ENCODE measurements at places on chromosomes 4 and X.

DNA sequence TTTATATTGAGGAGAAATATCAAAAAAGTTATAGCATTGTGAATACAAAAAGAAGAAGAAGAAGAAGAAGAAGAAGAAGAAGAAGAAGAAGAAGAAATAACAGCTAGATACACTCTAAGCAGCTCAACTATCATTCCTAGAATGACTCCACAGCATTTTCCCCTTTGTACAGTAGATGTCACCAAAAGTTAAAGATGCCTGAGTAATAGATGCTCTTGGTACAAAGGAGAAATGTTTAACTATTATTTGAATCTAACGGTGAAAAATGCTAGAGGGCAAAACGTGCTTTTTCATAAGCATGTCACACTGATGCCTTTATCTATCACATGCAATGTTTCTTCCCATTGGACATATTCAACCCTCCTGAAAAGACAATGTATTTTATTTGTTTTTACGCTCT is 178.4 kb upstream of the GPRIN3 start:
- H3K4me3 ChIP-seq = no peak overlapping the region
- no peaks in the 10 kb centered on the region for H3K4me1 ChIP-seq
- no peaks in the 10 kb centered on the region for H3K36me3 ChIP-seq
- H3K27ac ChIP-seq = no peak overlapping the region
- H3K27me3 ChIP-seq = no peaks in the 10 kb centered on the region

DNA sequence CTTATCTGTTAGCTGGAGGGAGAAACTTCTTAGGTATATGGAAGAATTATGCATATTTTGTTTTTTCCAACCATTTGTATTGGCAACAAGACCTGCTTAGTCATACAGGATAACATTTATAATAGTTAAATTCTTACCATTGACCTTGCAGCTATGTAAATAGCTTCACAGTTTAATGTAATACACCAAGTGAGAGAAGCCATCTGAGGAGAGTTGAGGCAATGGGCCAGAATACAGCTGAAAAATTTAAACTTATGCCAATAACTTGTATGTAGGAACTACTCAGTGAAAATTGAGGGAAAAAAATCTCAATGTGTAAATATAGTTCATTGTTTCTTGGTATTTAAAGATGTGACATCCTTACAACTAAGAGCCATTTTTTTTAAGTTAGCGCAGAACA is 273.5 kb downstream of the DACH2 start:
- DNase-seq = no peak
- no peaks in the 10 kb centered on the region for H3K36me3 ChIP-seq
- no peak overlapping the region for H3K27ac ChIP-seq
- H3K4me1 ChIP-seq = no peaks in the 10 kb centered on the region
- no peak overlapping the region for H3K4me3 ChIP-seq

GRCh38 chrX:2504706-2505332 is 4.0 kb upstream of the DHRSX start:
- H3K4me3 ChIP-seq = no peak overlapping the region
- no peak for DNase-seq
- H3K27ac ChIP-seq = no peak overlapping the region
- H3K36me3 ChIP-seq = no peaks in the 10 kb centered on the region
- no peaks in the 10 kb centered on the region for H3K27me3 ChIP-seq

DNA sequence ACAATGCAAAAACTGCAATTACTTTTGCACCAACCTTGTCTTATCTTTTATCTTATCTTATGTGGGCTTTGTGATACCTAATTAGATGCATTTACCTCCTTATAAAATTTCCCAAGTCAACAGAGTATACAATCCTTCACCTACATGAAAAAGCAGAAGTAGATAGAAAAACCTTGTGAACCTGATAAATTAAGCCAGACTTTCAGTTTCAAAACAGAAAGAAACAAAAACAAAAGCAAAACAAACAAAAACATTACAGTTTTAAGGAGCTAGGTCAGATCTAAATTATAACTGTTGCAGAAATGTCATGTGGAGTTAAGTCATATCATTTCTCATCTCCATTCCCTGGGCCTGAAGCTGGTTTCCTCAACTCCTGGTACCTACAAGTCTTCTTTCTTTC is 24.9 kb upstream of the CXXC4 start:
- peaks cover 6% of the 10 kb centered on the region for H3K4me1 ChIP-seq
- no peak overlapping the region for H3K27ac ChIP-seq
- H3K4me3 ChIP-seq = no peak overlapping the region
- H3K27me3 ChIP-seq = no peaks in the 10 kb centered on the region
- DNase-seq = no peak

GRCh38 chrX:23782455-23782854 is 518 bp upstream of the SAT1 start:
- H3K4me1 ChIP-seq = peaks cover 9% of the 10 kb centered on the region
- no peaks in the 10 kb centered on the region for H3K27me3 ChIP-seq
- H3K36me3 ChIP-seq = peaks cover 14% of the 10 kb centered on the region
- peak overlapping the region; percentile 94 for H3K4me3 ChIP-seq
- peak overlapping the region; percentile 96 for H3K27ac ChIP-seq

- H3K27ac ChIP-seq = peak overlapping the region; percentile 97
- peaks cover 29% of the 10 kb centered on the region for H3K4me1 ChIP-seq
- peak overlapping the region; percentile 82 for H3K4me3 ChIP-seq
- no peaks in the 10 kb centered on the region for H3K36me3 ChIP-seq
- no peak for DNase-seq
These were observed 23.3 kb upstream of the TMSB4X start for GRCh38 chrX:12951595-12951975.

- DNase-seq = peak; percentile 39
- H3K27ac ChIP-seq = no peak overlapping the region
- H3K27me3 ChIP-seq = peaks cover 6% of the 10 kb centered on the region
- peaks cover 2% of the 10 kb centered on the region for H3K4me1 ChIP-seq
- no peak overlapping the region for H3K4me3 ChIP-seq
- H3K36me3 ChIP-seq = no peaks in the 10 kb centered on the region
These were observed 88.0 kb downstream of the FNIP2 start for GRCh38 chr4:158856852-158857251.

DNA sequence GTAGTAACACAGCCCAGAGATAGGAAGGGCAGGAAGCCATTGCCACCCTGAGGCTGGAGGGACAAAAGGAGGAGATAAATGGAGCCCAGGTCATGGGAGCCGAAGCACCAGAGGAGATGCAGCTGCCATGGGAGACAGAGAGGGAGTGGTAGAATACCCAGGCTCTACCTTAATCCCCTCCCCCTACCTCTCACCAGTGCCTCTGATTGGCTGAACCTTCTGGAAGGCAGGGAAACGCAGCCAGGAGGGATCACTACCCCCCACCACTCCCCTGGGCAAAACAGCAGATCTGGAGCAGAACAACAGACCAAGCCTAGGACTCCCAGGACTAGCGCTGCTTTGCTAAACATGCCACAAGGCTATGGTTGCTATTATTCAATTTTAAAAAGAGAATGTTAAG is 114.2 kb downstream of the ZNF827 start:
- no peaks in the 10 kb centered on the region for H3K4me1 ChIP-seq
- peaks cover 39% of the 10 kb centered on the region for H3K36me3 ChIP-seq
- peak overlapping the region; percentile 18 for H3K27ac ChIP-seq
- no peak for DNase-seq
- H3K27me3 ChIP-seq = no peaks in the 10 kb centered on the region

DNA sequence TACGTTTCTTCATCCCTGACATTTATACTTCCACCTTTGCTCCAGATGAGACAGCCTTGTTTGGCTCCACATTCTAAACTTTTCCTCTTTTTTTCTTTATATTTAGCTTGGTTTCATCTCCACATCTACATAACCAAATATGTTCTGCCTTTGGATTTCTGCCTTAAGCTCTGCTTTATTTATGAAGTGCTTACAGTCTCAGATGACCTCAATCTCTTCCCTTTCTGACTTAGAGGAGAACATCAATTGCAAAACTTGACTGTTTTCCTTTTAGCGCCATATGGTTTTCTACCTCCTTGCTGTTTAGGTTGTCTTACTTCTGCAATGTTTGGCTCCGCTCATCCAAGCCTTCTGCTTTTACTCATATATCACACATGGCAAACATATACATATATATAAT is 7.5 kb downstream of the ASB5 start:
- no peaks in the 10 kb centered on the region for H3K36me3 ChIP-seq
- no peaks in the 10 kb centered on the region for H3K27me3 ChIP-seq
- DNase-seq = no peak
- no peaks in the 10 kb centered on the region for H3K4me1 ChIP-seq

GRCh38 chrX:11458170-11458569 is 165.0 kb downstream of the AMELX start:
- no peak overlapping the region for H3K27ac ChIP-seq
- H3K4me1 ChIP-seq = no peaks in the 10 kb centered on the region
- no peak for DNase-seq
- no peak overlapping the region for H3K4me3 ChIP-seq
- peaks cover 1% of the 10 kb centered on the region for H3K27me3 ChIP-seq

GRCh38 chr4:3168029-3168428 is 80.9 kb upstream of the MSANTD1 start:
- peaks cover 17% of the 10 kb centered on the region for H3K4me1 ChIP-seq
- peaks cover 68% of the 10 kb centered on the region for H3K36me3 ChIP-seq
- no peak overlapping the region for H3K27ac ChIP-seq
- DNase-seq = no peak

GRCh38 chr4:3858046-3858730 is 92.0 kb downstream of the ADRA2C start:
- DNase-seq = no peak
- no peak overlapping the region for H3K4me3 ChIP-seq
- no peak overlapping the region for H3K27ac ChIP-seq
- H3K4me1 ChIP-seq = no peaks in the 10 kb centered on the region
- H3K27me3 ChIP-seq = peaks cover 14% of the 10 kb centered on the region

DNA sequence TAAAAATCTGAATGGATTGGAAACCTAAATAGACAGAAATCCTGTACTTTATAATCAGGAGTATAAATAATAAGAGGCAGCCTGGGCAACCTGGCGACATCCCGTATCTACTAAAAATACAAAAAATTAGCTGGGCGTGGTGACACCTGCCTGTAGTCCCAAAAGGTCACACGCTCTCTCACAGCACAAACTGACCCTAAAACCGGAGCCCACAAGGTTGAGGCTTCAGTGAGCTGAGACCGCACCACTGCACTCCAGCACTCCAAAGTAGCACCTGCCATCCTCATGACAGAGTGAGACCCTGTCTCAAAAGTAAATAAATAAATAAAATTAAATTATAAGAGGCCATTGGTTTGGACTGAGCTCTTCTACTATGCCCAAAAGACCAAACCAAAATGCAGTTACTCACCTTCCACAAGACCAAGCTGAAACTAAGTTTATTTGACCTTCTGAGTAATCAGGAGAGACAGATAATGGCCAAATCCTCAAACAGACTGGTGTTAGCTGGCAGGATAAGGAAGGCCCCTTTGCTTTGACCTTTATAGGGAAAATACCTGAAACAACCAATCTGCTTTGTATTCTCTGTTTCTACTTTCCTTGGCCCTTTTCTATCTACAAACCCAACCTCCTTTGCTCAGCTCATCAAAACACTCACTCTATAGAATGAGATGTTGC is 3.2 kb upstream of the GRSF1 start:
- H3K27me3 ChIP-seq = no peaks in the 10 kb centered on the region
- no peak overlapping the region for H3K4me3 ChIP-seq
- H3K27ac ChIP-seq = peak overlapping the region; percentile 85
- DNase-seq = no peak
- peaks cover 22% of the 10 kb centered on the region for H3K4me1 ChIP-seq

- H3K27ac ChIP-seq = no peak overlapping the region
- DNase-seq = no peak
- no peaks in the 10 kb centered on the region for H3K27me3 ChIP-seq
- H3K4me3 ChIP-seq = no peak overlapping the region
These were observed 59.2 kb upstream of the RPS6KA3 start for GRCh38 chrX:20325786-20326388.

GRCh38 chrX:38192007-38192810 is 28.5 kb downstream of the SRPX start:
- DNase-seq = no peak
- no peaks in the 10 kb centered on the region for H3K36me3 ChIP-seq
- no peaks in the 10 kb centered on the region for H3K4me1 ChIP-seq
- H3K27me3 ChIP-seq = peaks cover 1% of the 10 kb centered on the region
- no peak overlapping the region for H3K27ac ChIP-seq
- no peak overlapping the region for H3K4me3 ChIP-seq

DNA sequence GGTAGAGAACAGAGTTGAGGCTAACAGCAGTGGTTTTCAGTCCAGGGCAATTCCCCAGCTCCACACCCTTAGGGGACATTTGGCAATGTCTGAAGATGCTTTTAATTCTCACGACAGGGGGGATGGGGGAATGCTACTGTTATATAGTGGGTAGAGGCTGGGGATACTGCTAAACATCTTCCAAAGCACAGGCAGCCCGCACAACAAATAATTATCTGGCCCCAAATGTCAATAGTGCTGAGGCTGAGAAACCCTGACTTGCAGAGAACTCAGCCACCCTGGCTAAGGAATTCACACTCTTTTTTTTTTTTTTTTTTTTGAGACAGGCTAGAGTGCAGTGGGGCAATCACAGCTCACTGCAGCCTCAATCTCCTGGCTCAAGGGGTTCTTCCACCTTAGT is 60.6 kb downstream of the POLR2B start:
- no peak overlapping the region for H3K4me3 ChIP-seq
- H3K36me3 ChIP-seq = no peaks in the 10 kb centered on the region
- H3K27me3 ChIP-seq = peaks cover 2% of the 10 kb centered on the region
- H3K27ac ChIP-seq = no peak overlapping the region
- H3K4me1 ChIP-seq = no peaks in the 10 kb centered on the region

GRCh38 chrX:29257521-29257920 is 670.3 kb downstream of the IL1RAPL1 start:
- H3K4me1 ChIP-seq = no peaks in the 10 kb centered on the region
- H3K27ac ChIP-seq = no peak overlapping the region
- H3K27me3 ChIP-seq = no peaks in the 10 kb centered on the region
- no peaks in the 10 kb centered on the region for H3K36me3 ChIP-seq

DNA sequence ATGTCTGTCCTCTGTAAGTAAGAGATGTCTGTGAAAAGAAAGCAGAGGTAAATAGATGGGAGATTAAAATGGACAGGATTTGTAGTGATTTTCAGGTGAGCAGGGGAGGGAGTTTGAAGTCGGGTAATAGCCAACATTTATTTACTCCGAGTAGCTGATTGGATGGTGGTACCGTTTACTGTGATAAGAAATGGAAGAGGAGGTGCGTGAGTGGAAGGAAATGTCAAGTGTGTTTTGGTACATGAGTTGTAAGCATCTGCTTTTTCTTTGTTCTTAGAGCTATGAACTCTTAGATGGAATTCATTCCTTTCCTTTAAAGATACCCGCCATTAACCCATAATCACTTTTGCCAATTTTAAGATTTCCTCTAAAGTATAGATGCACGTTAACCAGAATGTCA is 45.5 kb downstream of the SGMS2 start:
- H3K4me3 ChIP-seq = no peak overlapping the region
- H3K27ac ChIP-seq = no peak overlapping the region
- no peaks in the 10 kb centered on the region for H3K27me3 ChIP-seq
- DNase-seq = no peak

DNA sequence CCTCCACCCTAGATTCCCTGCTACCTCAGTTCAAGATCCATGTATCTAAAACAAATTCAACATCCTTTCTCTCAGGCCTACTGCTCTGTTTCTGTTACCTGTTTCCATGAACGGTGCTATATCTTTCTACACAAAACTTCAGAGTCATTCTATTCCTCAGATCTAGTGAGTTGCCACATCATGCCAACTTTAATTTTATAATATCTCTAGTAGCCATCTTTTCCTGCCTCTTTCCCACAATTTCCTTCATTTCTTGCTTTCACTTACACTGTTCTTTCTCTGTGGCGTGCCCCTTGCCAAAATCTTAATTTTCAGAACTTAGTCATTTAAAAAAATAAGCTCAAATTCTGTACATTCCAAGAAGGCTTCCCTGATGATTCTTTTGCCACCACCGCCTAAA is 15.2 kb downstream of the GUCY1A1 start:
- DNase-seq = no peak
- no peaks in the 10 kb centered on the region for H3K27me3 ChIP-seq
- H3K36me3 ChIP-seq = no peaks in the 10 kb centered on the region
- no peak overlapping the region for H3K27ac ChIP-seq
- no peak overlapping the region for H3K4me3 ChIP-seq

Data from memory B cell (primary cell).